ENCODE measurements at places on chromosomes 16 and 17.

GRCh38 chr17:32943647-32944191, 15.8 kb downstream of the TMEM98 start:
- DNase-seq = no peak

DNA sequence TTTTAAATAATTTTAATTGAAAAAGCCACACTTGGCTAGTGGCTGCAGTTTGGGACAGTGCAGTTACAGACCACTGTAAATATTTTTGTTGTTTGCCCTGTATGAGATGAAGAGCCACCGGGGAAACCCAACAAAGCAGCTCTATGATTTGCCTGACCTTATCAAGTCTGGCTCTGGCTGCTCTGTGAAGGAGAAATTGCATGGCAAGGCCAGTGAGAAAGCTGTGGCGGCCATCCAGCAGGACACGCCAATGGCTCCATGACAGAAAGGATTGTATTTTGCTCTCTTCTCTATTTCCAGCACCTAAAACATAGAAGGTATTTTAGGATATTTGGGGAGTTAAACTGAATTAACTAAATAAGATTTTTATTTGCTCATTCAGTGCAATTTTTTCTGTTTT, 330.0 kb upstream of the DYNLRB2 start:
- no peak for DNase-seq

GRCh38 chr17:52143542-52143941, 15.0 kb downstream of the CA10 start:
- DNase-seq = no peak

- DNase-seq = no peak
Observed at GRCh38 chr16:69820926-69821541, 58.9 kb downstream of the WWP2 start.

DNA sequence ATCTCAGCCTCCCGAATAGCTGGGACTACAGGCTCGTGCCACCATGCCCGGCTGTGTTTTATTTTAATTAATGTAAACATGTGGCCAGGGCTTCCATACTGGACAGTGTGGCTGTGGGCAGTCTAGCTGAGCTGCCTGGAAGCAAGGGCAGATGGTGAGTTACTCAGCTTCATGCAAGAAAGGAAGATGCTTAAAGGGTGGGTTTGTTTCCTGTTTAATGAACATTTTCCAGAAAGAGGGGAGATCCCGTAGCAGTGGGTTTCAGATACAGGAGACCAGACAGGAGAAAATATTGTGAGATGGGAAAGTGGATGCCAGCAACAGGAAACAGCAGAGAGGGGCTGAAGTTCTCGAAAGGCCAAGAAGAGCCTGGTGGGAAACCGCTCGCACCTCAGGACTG, 7.3 kb downstream of the MAPK8IP3 start:
- DNase-seq = no peak

DNA sequence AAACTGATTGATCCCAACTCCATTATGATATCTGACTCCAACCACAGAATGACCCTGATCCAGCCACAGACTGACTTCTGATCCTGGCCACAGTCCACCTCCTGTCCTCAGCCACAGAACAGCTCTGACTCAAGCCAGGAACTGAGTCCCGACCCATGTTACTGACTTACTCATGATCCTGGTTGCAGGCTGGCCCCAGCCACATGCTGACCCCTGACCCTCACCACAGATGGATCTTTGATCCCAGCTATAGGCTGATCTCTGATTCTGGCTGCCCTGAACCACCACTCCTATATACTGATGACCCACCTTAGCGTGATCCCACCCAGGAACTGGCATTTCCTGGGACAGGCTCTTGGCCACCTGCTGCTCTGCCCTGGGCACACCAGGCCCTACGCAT, 32.2 kb upstream of the IL21R start:
- DNase-seq = no peak

- no peak for DNase-seq
Observed at GRCh38 chr17:14779241-14779640, 478.4 kb downstream of the HS3ST3B1 start.

DNA sequence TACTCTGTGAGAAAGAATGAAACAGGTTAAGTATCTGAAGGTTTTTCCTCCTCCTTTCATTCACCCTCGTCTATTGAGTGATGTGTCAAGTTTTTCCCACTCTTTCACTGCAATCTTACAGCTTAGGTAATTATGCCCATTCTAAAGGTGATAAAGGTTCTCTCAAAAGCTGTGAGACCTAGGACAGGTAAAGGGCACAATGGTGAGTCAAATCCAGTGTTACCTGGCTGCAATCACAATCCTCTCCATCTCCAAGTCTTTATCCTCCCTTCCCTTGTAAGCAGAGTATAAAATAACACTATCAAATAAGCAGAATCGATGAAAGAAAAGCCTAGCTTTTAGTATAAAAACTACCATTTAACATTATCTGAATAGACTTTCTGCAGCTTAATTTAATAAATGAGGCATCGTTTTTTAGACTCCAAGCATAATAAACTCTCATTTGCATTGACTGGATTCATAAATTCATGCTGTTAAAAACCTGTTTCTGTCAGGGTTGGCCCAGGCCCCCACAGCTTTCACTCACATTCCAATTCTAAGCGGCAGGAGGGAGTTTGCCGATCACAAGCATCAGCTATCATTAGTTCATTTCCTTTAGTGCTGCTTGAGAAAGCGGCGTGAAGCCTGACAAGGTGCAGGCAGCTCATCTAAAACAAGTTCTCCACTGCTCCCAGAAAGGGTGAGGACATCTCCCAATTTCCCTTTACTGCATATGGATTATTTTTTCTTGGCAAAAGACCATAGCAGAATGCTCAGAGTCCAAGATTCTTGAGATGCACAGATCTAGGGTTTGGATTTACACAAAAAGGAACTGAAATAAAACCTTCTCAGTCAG, 67.8 kb downstream of the CDH8 start:
- DNase-seq = no peak

DNA sequence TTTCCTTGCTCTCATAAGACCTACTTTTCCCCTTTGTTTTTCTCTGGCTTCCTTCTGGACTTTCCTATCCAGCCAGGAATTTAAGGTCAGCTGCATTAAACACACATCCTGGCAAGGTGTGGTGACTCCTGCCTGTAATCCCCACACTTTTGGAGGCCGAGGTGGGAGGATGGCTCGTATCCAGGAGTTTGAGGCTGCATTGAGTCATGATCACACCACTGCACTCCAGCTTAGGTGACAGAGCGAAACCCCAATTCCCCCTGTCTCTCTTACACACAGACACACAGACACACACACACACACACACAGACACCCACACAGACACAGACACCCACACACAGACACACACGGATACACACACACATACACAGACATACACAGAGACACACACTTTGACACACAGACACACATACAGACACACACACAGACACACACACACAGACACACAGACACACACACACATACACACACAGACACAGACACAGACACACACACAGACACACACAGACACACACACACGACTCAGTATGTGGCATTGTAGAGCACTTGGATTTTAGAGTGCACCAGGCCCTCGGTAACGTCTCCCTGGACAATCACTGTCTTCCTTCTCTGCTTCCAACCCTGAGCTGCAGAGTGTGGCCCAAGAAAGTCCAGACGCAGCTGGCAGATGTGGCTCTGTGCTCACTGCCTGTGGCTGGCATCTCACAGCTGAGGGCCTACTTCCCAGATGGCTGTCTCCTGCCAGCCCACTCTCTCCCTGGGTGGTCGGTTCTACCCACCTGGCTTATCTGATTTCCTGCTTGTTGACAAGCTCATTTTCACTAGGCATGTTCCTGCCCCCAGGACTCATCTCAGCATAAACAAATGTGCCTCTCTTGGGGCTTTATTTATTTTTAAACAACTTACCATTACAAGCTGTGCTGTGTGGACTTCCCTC, 39.0 kb downstream of the NLRP1 start:
- no peak for DNase-seq

DNA sequence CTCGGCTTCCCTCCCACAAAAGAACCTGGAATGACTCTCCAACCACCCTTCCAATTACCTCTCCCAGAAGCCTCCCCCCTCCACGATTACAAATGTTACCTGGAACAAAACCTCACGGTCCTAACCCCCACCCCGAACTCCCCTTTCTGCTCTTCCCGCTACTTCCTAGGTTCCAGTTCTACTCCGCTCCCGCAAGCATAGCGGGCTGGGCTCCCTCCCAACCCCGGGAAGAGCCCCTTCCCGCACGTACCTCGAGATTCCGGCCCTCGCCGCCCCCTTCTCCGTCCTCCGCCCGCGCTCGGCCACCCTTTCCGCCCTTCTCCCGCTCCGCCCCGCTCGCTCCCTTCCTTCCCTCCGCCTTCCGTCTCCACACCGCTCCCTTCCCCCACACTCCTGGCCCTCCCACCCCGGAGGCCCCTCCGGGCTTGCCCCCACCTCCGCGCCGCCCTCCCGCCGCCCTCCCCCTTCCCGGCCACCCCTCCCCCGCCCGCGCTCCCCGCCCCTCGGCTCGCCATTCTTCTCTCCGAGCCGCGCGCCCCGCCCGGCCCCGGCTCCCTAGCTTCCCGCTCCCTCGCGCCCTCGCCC, 457 bp downstream of the CHTF8 start:
- peak; percentile 64 for DNase-seq

DNA sequence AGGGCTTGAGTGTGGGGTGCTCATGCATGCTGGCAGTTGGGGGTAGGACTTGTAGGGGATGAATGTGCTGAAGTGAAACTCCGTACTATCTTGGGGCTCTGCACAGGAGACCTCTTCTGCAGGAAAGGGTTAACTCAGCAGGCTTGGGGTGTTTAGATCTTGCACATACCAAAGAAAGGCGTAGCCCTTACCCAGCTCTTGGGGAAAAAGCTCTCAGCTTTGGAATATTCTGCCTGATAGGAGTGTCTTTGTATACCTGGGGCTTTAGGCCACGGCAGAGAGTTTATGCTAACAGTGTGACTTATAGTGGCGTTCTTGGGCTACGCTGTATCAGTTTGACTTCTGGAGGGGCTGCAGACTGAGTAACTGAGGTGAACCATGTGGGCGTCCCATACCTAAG, 21.1 kb downstream of the KRT25 start:
- DNase-seq = no peak

DNA sequence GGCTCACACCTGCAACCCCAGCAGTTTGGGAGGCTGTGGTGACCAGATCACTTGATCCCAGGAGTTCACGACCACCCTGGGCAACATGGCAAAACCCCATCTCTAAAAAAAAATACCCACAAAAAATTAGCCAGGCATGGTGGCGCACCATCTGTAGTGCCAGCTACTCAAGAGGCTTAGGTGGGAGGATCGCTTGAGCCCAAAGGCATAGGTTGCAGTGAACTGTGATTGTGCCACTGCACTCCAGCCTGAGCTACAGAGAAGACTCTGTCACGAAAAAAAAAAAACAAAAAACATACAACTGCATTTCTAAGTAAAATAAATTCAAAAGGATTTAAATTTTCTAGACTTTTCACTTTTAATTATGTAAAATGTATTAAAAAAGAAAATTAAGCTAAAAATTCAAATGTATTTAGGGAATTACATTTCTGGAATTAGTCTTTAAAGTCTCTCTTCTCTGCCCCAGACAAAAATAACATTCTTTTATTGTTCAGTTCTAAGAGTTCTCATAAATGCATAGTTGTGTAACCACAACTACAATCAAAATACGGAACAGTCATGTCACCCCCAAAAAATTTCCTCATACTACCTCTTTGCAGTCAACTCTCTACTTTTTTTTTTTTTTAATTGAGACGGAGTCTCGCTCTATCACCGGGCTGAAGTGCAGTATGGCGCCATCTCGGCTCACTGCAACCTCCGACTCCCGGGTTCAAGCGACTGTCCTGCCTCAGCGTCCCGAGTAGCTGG, 14.1 kb downstream of the FAM222B start:
- no peak for DNase-seq

GRCh38 chr16:79210607-79211006, 389.9 kb downstream of the MAF start:
- DNase-seq = no peak
